NK-92 treated with Interleukin-12 subunit alpha and Interleukin-12 subunit beta, amount 100 ng/mL, for 24 hours (cell line): ENCODE measurements at places on chromosomes 7 and 10.

- no peak for DNase-seq
Measured at GRCh38 chr10:132699411-132700155, 86.4 kb downstream of the NKX6-2 start.

- no peak for DNase-seq
Measured at GRCh38 chr10:110141871-110142635, 65.4 kb upstream of the MXI1 start.

DNA sequence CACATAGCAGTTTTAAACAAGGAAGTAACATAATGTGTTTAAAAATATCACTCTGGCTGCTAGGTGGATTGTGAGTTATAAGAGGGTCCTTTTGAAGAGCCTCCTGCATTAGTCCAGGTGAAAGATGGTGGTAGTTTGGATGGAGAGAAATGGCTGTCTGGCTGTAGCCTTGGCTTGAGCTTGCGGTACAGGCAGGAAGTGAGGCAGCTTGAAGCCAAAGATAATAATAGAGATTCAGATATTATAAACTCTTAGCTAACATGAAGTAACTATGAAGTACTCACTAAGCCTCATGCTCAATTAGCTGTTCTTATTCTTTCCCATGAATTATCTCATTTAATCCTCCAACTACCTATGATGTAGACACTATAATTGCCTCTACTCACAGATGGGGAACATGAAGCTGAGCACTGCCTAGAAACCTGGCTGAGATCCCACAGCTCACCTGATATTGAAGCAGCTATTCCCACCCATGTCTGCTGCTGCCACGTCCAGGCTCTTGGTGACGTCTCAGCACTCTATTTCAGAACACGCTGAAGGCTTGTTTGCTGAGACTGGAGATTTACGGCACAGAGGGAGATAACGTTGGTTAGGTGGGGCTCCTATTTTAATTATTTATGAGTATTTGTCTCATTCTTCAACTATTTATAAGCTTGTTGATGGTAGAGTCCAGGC is 10.4 kb downstream of the C10orf120 start:
- no peak for DNase-seq

GRCh38 chr10:114174695-114175188 is 739 bp upstream of the CCDC186 start:
- no peak for DNase-seq

DNA sequence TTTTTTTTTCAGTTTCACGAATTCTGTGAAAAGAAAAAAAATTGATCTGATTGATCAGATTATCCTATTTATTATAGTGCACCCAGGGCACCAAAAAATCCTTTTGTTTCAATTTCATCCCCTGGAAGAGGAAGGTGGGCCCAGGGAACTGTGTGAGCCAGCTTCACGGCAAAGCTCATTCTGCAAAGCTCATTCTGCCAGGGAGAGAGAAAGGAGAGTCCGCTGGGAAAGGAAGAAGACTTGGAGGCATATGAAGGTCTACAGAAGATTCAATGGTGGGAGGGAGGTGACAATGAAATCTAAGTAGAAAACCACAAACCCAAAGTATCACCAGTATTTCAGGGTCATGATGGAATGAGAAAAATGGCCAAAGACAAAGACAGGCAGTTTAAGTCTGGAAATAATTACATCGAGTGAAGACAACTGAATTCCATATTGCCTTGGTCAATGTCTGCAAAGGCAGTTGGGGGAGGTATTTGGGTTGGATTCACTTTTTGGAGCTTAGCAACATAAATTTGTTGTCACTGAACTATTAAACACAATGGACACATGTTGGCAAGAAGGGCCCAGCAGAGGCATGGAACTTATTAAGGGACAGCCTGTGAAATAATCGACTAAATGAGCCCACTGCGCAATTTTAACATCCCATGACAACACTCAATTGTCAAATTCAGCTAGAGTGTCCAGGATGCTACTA is 587.8 kb upstream of the MKI67 start:
- DNase-seq, result no peak

DNA sequence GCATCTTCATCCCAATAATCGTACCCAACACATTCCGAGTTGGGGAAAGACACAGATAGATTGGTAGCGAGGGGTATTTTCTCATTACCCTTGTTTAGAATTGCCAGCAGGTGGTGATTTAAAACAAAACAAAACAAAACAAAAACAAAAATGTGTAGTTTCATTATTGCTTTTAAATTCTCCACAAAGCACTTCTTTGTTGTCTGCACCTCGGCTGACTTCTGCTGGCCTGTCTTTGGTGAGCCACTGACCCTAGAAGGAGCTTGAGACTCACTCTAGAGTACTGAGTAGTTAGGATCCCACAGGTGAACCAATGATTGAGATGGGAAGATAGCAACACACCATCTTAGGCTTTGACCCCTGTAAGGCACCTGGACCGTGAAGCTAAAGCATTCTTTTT is 105.4 kb upstream of the BET1 start:
- no peak for DNase-seq

GRCh38 chr7:81690688-81691087 is 79.2 kb downstream of the HGF start:
- DNase-seq, result no peak

- no peak for DNase-seq
Measured at GRCh38 chr7:2099048-2099957, 133.4 kb downstream of the MAD1L1 start.

- no peak for DNase-seq
Measured at GRCh38 chr7:50317221-50317678, 12.7 kb downstream of the IKZF1 start.

DNA sequence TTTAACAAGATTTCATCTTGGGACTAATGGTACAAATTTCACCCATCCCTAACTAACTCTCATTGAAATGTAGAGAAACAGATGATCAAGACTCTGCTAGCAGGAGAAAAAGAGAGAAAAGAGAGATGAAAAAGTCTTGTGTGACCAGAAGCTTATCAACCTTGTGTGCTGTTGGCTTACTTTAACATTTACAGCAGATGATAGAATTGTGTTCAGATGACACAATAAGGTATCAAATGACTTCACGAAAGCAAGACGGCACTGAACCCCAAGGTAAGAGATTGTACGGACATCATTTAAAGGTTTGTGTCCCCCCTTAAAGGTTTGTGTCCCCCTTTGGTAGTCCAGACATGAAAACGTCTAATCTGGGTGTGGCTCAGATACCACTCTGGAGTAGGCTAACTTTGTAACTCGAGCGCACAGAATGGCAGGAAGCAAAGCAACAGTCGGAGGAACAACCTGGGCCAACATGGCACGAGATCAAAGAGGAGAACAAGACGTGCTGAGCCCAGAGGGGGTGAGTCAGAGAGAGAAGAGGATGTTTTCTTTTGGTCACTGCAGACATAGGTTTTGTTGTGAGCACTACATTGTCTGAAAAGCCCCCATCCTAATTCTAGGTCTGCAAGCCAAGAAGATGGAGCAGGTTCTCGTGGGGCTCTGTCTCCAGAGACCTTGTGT is 10.4 kb upstream of the LMBR1 start:
- no peak for DNase-seq

- DNase-seq, result no peak
Measured at GRCh38 chr10:87534173-87534858, 29.6 kb downstream of the MINPP1 start.

DNA sequence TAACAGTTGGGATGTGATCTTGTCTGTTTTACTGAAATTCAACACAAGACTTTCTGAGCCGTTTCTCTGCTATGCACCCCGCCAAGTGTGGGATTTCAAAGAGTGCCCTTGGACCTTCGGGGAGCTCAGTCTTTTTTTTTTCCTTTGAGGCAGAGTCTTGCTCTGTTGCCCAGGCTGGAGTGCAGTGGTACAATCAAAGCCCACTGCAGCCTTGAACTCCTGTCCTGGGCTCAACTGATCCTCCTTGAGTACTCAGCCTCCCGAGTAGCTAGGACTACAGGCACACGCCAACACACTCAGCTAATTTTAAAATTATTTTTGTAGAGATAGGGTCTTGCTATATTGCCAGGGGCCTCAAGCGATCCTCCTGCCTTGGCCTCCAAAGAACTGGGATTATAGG is 162.9 kb downstream of the BAMBI start:
- DNase-seq, result no peak

GRCh38 chr10:10985361-10985760 is 32.3 kb upstream of the CELF2 start:
- DNase-seq, result no peak

- DNase-seq, result no peak
Measured at GRCh38 chr7:99543916-99544315, 8.0 kb downstream of the FAM200A start.

DNA sequence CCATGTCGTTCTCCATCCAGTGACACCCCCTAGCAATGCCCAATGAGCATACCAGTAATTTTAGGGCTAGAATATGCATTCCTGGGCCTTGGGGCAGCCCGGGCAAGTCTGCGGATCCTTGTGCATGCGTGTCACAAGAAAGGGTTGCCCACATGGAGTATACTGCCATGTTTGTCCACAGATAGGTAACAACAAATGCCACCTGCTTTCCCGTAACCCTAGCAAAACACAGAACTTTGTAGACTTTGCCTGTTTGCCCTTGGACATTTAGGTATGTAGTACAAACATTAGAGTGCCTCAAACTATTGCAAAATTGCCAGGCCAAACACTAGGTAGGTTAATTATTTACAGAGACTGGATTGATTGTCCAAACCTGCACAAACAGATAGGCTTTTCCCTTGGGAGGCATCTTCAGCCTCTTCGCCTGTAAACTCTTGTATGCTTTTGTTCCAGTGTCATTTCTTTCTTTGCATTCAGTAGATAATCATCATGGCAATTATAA is 117.0 kb downstream of the ADCY1 start:
- no peak for DNase-seq

DNA sequence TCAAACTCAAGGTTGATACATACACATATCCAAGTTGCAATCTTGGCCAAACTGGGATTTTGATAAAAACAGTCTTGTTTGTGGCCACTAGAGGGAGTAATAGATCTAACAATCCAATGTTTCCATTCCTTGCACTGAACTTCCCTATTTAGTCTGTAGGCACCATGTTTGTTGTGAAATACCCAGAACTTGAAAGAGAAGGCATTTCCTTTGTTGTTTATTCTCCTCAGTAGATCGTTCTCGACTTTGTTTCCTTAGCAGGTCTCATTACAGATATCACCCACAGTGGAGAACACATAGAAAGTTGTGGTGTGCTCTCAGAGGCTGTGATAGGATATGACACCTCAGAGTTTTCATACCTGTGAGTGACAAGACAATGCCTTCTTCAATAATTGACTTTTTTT is 70.3 kb upstream of the MXI1 start:
- no peak for DNase-seq

- DNase-seq, result no peak
Measured at GRCh38 chr10:103661198-103661950, 167.9 kb downstream of the NEURL1 start.

GRCh38 chr7:77258014-77258413 is 58.4 kb upstream of the FGL2 start:
- DNase-seq, result peak; percentile 8
